Activated CD8-positive, alpha-beta memory T cell treated with anti-CD3 and anti-CD28 coated beads, Interleukin-2, amount 50 U/mL, for 4 hours (primary cell): ENCODE measurements at places on chromosomes 7 and 10.

DNA sequence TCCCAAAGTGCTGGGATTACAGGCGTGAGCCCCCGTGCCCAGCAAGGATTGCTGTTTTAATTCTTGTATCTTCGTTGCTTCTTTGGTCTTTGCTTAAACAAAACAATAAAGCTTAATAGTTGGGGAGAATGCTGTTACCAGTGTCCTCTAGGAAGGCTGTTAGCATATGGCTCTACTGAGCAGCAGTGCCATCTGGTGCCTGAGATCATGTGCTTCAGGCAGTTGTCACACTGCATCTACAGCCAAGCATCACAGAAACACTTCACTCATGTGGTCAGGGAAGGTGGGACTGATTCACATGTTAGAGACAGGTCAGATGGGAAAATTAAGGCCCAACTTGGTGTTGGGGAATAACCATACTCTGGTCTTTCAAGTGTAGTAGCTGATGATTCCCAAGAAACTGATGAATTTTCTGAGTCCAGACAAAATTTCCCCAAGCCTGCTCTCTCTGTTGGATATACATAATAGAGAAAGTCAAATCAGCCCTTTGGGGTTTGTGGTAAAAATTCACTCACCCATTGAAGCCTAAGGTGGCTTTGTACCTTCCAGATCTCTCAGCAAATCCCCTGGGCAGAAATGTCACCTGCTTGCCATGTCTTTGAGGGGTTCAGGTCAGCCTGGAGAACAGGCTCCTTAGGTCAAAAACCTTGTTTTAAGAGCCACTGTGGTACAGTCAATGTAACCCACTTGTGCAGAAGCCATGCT, 28.4 kb downstream of the UBE2D4 start:
- no peak for DNase-seq

DNA sequence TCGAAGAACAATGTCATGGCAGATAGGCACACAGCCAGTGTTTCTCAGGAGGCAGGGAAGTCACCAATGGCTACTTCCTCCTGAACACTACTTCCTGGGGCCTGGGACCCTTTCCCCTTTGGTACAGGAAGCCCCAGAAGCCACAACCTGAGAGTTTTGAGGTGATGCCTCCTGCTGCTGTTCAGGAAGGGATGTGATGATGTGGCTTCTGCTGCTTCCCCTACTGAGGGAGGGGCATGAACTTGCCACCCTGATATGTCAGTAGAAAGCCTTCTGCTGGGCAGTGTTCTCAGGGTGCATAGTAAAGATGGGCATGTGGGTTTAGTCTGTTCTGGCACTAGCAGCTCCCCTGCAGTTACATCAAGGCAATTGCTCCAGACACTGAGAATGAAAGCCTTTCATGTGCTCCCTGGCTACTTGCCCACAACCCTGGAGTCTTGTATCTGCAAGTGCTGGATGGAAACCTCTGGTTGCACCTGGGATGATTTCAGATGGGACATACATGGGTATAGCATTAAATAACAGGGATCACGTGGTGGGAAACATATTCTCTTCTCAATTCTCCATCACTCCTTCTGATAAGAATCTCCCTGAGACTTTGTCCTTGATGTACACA, 69.3 kb downstream of the ADRA2A start:
- DNase-seq: no peak

DNA sequence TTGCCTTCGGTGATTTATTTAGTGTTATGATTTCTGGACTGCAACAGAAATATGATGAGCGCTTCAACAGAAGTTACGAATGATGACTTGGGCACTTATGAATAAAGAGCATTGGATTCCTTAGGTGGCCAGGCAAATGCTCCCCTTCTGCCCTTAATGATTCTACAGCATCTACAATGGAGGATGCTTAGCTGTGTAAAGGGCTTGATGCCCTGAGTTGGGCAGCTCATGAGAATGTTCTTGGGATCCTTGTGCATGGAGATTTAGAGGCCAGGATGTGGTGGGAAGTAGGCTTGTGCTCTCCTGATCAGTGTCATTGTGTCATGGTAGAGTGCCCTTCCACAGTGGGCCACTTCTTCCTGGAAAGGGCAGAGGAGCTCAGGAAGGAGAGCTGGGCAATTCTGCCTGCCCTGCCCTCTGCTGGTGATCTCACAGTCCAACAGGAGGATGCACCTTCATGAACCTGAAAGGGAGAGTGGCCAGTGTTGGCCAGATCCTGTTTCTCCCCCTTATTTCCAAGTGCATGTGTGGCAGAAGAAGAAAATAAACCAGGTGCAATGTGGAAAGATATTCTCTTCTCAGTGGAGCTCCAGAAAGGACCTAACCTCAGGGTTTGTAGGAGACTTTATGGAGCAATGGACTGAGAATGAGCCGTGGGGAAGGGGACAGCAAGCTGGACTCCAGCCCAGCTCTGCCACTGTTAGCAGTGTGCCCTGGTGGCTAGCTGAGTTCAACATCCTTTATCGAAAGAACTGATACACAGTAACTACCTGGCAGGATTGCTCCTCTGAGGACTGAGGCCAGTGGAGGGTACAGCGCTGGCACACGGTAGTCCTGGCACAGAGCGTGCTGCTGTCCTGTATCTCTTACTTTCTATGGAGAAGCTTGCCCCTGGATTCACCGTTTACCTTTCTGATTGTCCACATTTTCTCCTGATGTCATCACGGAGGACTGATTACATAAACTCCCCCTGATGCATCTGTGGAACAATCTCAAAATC, 182.9 kb downstream of the BMPER start:
- no peak for DNase-seq

DNA sequence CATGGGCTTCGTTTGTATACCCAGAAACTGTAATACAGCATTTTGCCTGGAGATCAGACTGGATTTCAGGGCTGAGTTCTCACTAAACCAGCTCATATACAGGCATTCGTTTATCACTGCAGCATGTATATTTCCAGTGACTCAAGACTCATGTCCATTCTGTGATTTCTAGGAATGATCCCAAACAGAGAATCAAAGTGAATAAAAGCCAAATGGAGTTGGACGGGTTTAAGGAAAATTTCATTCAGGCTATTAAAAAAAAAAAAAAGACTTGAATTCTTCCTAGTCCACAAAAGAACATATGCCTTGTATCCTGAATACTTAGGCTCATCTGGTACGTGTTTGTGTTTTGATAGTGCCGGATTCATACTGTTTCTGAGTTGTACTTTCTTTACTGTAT, 46.8 kb downstream of the TET1 start:
- DNase-seq: no peak

GRCh38 chr7:96739609-96740008, 30.0 kb upstream of the SEM1 start:
- no peak for DNase-seq

GRCh38 chr7:44064791-44065430, 456 bp downstream of the PGAM2 start:
- DNase-seq: peak; percentile 14

DNA sequence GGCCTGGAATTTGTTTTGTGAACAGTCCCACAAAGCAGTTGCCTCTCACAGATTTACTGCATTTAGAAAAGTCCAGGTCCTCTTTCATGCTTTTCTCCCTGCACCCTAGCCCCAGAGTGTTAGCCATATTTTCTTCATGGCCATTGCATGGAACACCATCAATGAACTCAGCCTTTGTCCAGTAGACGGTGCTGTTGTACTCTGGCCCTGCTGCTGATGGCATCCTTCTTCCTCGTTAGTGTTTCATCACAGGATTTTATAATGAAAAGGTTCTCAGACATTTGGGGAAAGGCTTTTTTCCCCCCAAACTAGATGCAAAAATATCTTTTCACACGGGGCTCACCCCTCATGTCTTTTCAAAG, 93.0 kb upstream of the SLC25A13 start:
- DNase-seq: no peak

DNA sequence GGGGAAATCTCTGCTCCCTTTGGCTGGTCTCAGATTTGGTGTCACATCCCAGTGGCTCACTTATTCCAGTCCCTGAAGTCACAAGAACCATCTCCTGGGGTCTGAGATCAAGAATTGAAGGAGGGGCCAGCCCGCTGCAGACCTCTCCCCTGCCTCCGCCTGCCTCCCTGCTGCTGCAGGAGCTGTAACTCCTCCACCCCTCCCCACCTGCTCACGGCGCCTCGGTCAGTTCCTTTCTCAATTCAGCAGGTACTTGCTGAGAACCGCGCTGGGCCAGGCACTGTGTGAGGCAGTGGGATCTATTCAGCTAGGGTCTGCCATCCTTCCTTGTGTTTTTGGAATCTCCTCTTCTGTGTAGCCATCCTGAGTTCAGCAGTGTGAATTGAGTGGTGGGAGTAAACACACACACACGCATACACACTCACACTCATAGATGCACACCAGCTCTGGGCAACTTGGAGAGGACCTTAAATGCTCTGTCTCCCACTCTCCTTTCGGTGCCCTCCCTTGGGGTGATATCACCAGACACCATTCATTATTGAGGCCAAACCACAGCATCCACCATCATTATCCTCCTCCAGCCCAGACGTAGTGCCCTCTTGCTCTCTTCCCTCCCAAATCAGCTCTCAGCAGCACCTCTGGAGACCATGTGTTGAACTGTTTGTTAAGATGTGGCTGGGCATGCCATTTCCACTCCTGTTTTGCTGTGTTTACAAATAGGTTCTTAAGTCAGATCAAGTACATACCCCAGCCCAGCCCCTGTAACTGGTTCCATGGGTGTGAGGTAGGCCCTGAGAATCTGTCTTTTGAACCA, 22.0 kb upstream of the ANKRD2 start:
- DNase-seq: no peak
